ENCODE measurements at places on chromosomes 6 and 20.

DNA sequence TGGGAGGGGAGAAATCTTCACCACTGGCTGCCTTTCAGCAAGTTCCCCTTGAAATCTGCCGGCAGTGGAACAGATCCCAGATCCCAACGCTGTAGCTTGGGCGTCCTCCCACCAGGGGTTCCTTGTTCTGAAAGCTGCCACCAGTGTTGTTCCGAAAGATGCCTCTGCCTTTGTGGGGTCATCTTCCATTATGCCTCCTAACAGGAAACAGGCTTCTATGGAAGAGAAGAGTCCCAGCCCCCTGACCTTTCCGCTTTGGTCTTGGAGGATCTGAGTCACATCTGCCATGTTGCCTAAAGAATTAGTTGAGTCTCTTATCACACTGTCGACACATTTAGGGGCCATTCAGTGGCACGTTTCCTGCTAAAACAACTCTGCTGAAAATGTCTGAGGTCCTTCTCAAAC is 57.5 kb upstream of the NFATC2 start:
- no peak for DNase-seq

DNA sequence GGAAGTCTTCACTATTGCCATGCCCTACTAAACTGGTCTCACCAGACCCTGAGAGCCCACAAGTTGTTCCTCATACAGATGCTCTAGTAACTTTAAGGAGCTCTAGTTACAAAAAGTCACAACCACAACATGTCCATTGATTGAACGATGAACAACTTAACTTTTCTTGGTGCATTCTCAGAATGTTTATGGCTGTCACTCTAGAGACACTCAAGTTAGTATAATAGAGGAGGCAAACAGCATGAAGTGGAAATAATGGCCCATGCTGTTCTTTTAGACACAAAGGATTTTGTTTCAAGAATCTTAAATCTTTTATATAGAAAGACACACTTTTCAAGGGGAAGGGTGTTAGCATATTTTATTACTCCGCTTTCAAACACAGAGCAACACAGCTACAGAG is 934.4 kb downstream of the HACE1 start:
- no peak for DNase-seq

DNA sequence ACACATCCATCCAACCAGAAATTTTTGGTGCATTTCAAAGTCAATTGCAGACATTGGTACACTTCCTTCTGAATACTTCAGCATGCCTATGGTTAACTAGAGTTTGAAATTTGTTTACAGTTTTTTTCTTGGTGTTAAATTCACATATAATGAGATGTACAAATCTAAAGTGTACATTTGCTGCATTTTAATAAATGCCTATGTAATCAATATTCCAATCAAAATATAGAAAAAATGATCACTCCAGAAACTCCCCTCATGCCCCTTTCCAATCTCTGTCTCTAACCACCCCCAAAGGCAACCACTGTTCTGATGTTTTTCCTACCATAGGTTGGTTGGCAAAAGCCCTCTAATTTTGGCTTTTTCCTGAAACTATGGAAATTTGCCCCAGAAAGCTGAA is 7.6 kb upstream of the TGM6 start:
- DNase-seq: no peak

DNA sequence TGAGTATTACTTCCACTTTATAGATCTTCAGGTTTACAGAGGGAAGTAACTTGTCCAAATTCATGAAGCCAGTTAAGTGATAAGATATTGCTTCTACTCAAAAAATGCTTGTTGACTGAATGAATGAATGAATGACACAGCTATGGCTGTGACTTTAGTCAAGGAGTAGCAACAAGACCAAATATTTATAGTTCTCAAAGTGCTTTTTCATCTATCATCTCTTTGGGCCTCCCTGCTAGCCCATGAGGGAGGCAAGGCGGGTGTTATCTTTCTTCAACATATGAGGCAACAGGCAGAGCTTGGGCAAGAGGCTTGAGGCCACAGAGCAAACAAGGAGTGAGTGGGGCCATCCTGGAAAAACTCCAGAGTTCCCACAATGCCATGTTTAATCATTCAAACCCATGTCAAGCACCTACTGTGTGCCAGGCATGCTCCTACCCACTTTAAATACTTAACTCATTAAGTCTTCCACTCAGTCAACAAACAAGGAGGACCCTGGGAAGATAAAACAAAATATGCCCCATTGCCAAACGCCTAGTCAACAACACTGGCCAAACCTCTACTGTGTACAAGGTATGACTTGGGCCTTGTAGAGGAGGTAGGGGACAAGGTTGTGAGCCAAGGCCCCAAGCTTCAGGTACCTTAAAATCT is 15.9 kb downstream of the BCL2L1 start:
- DNase-seq: no peak

GRCh38 chr20:49034070-49034732 is 11.9 kb upstream of the CSE1L start:
- no peak for DNase-seq

- DNase-seq: no peak
Observed at GRCh38 chr6:129263176-129263575, 380.2 kb downstream of the LAMA2 start.

GRCh38 chr20:51346686-51347485 is 195.6 kb downstream of the NFATC2 start:
- peak; percentile 62 for DNase-seq

- DNase-seq: no peak
Observed at GRCh38 chr6:138795809-138796603, at the start of gene ECT2L. Gene ECT2L (plus strand): TSS chr6:138796087. CDS start chr6:138813275, 17,188 bp downstream.

GRCh38 chr6:26431258-26432172 is 8.8 kb upstream of the BTN3A3 start:
- DNase-seq: peak; percentile 34

- no peak for DNase-seq
Observed at GRCh38 chr6:10338151-10338550, 76.7 kb downstream of the TFAP2A start.

- no peak for DNase-seq
Observed at GRCh38 chr6:3336066-3336786, 77.5 kb downstream of the PSMG4 start.

- DNase-seq: no peak
Observed at GRCh38 chr6:14339711-14340584, 222.4 kb downstream of the CD83 start.

DNA sequence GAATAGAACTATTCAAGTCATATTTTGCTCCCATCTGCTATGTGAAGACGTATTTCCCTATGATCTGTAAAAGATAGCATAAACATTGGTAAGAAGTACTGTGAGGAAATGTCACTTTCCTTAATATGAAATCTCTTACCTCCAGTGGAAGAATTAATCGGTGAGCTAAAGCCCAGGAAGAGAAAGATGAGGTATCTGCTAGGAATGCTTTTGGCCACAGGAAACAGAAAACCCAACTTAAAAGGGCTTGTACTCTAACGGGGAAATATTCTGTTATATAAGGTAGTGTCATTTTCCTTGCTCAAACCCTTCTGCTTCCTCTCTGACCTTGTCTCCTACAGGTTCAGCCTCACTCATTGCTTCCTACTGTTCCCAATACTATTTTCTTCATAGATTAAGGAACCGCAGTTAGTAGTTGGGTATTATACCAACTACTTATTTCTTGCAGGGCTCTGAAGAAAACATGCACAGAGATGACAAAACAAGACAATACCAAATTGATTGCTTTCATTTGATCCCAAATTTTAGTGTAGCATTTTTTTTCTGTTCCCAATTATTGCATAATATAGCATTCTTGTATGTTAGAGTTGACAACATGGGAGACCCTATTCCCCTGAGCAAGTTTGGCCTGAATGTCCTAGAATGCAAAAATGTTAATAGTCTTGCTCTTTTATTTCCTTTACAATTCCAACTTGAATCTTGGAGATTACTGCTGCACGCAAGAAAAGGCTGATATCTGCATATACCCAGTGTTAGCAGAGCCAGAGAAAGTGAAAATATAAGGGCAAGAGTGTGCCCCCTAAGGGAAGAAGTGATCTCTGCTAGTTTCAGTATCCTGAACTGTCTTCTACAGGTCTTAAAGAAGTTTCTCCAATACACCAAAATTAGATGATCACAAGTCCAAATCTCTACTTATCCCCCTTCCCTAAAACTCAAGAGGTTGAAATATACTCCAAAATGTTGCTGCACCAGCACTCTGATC is 65.3 kb downstream of the AFG1L start:
- DNase-seq: no peak
